Bronchial epithelial cell (primary cell): ENCODE measurements at places on chromosomes 5 and 9.

DNA sequence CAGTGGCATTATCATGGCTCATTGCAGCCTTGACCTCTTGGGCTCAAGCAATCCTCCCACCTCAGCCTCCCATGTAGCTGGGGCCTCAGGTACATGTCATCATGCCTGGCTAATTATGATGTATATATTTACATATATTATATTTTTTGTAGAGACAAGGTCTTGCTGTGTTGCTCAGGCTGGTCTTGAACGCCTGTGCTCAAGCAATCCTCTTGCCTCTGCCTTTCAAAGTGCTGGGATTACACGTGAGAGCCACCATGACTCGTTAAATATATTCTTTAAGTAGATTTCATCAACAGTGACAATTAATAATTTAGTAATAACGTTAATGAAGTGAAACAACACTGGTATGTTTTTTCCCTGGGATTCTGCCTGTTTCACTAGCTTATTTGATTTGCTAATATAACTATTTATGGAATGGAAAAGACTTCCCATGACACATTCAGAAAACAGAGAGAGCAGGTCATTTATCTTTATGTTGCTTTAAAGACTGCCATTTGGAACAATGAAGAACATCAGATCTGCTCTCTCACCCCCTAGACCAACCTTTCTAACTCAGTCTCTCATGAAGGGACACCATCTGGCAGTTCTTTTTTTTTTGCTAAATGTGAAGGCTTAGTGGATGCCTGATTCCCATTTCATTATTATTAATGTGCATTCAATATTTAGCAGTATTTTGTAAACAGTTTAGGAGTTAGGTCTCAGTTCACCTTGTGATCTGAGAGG is 295.6 kb downstream of the KIF4B start:
- no peak for DNase-seq

DNA sequence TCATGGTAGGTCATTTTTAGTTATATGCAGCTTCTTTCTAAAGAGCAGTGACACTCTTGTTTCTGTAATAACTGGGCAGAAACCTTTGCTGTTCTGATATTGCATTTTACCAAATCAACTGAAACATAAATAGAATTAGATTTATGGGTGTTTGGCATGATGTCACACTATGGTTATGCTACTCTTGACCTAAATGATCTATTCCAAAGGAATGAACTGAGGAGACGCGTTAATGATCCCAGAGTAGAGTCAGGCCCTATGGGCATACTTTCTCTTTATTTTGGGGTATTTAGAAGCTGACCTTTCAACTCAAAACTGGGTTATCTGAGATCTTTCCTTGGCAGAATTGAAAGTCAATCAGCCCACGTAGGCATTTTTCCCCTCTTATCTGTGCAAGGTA is 146.8 kb upstream of the ADAMTSL1 start:
- no peak for DNase-seq

DNA sequence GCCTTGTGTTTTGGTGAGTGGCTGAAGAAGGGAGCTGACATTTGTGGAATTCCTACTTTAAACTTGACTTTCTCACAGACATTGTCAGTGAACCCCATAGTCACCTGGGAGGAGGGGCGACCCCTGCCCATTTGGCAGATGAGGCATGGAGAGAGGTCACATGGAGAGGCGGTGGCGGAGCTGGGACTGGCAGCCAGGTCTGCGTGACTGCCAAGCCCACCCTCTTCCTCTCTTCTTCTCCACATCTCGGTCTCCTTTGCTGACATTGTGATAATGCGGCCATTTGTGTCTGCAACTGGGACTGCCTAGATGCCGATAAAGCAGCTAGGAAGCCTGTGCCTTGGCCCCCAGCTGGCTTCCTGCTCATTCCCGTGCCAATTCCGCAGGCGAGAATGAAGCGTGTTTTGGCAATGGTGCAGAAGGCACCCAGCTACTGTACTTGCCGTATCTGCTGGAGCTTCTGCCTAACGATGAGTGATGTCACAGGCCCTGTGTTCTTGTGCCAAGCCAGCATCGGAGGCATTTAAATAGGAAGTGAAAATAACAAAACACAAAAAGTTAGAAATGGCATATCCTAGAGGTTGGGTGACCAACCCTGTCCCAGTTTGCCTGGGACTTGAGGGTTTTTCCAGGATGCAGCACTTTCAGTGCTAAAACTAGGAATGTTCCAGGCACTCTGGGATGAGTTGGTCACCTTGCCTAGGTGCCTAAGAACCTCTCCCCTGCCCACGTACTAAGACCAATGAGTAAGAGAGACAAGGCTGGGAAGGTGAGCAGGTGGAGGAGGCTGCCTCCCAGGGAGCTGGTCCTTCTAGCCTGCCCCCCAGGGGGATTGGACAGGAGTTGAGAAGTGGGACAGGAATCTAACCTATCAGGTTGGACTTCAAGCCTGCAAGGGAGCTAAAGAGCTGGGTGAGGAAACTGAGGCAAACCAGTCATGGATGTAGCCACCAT is 23.6 kb downstream of the OLFML2A start:
- DNase-seq, result peak; percentile 28

DNA sequence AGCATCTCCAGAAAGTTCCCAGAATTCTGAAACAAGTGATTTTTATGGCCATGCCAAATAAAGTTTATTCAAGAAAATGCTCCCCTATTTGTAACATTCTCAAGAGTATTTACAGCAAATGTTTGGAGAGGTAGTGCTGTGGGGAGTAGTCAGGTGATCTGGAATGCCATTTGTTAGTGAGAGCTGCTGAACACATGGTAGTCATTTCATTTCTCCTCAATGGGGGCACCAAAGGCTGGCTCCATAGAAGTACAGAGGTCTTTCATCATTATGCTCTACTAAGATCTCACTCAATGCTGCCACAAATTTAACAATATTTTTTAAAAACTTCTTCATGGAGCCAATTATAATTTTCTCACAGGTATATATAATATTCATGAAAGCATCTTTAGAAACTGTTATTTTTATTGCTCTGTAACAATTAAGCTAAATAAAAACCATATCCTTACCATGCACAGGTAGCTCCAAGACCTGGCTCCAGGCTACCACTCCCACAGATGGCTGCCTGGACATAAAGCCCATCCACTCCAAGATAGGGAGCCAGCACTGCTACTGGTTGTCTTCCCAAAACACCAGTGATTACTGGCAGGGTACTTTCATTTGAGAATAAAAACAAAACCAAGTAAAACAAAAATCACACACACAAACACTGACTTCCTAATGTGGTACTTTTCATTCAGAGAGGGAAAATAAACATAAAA is 200.8 kb downstream of the PLK2 start:
- DNase-seq, result no peak

GRCh38 chr9:119761812-119762211 is 392.6 kb upstream of the BRINP1 start:
- DNase-seq, result no peak
